ENCODE measurements at places on chromosomes 2 and 18.

- DNase-seq: no peak
These were observed 18.9 kb downstream of the ADI1 start for GRCh38 chr2:3500326-3500899.

DNA sequence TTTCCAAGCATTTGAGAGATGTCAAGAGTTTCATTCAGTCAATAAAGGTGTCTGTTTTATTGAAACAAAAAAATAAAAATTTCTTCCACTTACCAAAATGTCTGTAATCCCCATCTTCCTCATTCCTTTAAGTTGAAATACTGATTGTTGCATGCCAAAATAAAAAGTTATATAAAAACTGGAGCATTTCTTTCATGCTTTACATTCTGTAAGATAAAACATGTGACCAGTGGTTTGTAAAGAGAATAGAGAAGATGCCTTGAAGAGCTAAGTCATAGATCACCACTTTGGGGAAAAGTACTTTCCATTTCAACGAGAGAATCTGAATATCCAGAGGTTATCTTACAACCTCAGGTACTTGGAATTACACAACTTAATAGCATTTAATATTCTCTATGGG lies 35.9 kb upstream of the MYO1B start:
- no peak for DNase-seq

- DNase-seq: no peak
These were observed 75.5 kb downstream of the ANTXR1 start for GRCh38 chr2:69088466-69088865.

GRCh38 chr2:170770008-170770605 lies at the start of gene ERICH2:
Gene ERICH2 (plus strand): TSS chr2:170770378. CDS start chr2:170770682, 304 bp downstream.
- no peak for DNase-seq

DNA sequence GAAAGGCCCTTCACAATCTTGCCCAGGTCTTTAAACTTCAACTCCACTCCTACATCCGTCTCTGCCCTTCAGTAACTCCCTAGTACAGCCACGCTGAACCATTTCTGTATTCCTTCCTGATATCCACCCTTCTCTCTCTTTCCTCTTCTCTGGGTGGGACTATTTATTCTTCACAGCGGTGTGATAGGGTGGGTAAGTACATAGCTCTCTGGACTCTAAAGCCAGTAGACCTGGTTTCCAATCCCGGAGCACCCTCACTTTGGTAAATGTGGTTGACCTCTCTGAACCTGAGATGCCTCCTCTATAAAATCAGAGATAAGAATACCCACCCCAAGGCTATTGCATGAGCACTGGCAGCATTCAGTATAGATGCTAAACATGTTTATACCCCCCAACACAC lies 86.7 kb downstream of the ATL2 start:
- DNase-seq: no peak

- DNase-seq: no peak
These were observed 58.7 kb downstream of the C18orf54 start for GRCh38 chr18:54416436-54416835.

DNA sequence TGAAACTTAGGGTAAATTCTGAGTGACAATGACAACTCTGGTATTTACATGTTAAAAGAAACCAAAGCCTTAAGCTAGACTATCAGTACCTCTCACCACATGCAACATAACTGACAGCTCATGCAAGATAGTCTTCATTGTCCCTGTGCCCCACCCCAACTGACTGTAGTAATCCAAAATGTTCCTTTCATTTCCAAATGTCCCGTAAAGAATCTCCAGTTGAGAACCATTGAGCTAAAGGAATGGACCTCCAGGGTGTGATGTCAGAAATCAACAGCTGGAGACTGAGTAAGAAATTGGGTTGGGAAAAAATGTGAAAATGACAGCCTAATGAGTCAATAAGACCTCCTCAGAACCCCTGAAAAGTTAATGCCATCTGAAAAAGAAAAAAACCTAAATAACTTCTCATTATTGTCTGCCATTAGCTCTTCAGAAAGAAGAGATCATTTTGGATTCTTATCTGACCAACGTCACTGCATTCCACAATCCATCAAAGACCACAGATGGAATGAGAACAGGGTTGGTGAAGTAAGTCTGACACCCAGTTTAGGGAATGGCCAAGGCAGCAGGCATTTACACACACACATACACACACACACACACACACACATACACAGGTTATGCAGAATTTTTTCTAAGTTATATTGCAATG lies 51.7 kb upstream of the ACVR2A start:
- DNase-seq: no peak
